ENCODE measurements at places on chromosomes 2 and 18. TPM values are rescaled to one million over a fixed set of nuclear protein-coding genes. Genes with fewer than 3 reads are reported as not detected.

- DNase-seq, result no peak
Observed at GRCh38 chr18:30970196-30970816, 72.2 kb downstream of the DSC3 start.

Gene DHRS9
- not detected for total RNA-seq

GRCh38 chr18:50947899-50948298 is 19.9 kb upstream of the ELAC1 start:
- DNase-seq, result peak; percentile 23

Gene IL1RL1
- not detected for total RNA-seq

Gene GBX2
- total RNA-seq, result not detected

DNA sequence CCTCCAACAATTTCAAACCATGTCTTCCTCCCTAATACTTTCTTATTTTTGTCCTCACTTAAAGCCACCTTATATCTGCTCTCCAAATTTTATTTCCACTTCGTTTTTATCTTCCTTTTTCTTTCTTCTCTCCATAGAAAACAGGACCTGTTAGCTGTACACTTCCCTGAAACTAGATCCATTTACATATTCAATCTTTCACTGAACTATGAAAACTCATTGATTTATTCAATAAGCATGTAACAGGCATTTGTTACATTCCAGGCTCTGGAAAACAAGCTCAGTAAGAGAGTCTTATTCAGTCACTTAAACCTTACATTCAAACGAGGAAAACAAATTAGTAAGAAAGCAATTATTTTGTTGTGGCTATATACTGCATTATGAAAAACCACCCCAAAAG is 1225.3 kb downstream of the SUCLG1 start:
- no peak for DNase-seq

- DNase-seq, result no peak
Observed at GRCh38 chr2:8510519-8510918, 171.3 kb upstream of the ID2 start.

GRCh38 chr2:3664925-3665324 is 6.9 kb downstream of the ALLC start:
- DNase-seq, result no peak

DNA sequence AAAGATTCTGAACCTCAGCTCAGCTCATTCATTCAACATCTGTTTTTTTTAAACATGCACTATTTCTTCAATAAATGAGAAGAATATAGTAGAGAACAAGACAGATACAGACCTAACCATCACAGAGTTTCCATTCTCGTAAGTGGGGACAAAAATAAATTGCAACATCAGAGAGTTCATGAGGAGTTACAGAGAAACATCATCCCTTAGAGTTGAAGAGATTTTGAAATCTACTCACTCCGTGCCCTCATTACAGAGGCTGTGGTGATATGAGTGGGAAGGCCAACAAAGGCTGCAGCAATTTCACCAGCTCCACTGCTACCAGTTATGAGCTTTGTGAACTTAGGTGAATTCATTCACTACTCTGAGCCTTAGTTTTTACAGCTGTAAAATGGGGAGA is 399.3 kb downstream of the BCL11A start:
- DNase-seq, result no peak

DNA sequence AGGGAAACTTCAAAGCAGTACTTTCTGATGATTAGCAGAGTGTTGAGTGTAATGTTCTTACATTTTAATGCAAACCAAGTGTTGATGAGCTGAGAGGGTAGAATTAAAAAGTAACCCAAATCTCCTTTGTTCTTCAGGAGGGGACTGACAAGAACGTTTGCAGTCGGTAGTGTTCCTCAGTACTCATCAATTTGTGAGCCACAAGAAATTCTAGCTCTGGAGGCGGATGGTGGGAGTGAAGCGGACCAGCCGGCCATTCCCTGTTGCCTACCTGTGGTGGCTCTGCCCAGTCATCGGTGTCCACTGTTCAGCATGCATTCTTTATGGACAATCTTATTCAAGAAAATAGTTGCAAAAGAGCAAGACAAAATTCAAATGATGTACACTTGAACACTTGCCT is 438.6 kb upstream of the POU3F3 start:
- no peak for DNase-seq

Gene HRH4
- total RNA-seq, result not detected

DNA sequence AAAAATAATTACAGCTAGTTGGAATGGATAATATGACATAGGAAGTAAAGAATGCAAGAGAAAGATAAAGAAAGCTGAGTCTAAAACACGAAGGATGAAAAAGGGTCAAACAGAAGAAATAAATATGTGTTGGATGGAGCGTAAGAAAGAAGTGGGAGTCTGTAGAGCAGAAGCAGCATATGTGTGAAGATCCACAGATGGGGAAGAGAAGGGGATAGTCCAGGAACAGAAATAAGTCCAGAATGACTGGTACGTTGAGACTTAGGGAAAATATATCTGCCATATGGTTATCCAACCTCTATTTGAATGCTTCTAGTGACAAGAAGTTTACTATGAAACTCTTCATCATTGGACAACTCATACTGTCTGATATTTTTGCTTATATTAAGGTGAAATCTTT is 18.0 kb downstream of the ABCA12 start:
- DNase-seq, result no peak

- no peak for DNase-seq
Observed at GRCh38 chr2:41966920-41967319, 80.9 kb upstream of the PKDCC start.

- DNase-seq, result no peak
Observed at GRCh38 chr2:73889206-73889605, 3.6 kb upstream of the ACTG2 start.

Gene LRRC30
- not detected for total RNA-seq

GRCh38 chr2:134231965-134232340 is 21.9 kb upstream of the MGAT5 start:
- peak; percentile 70 for DNase-seq

Gene TMEM37
- not detected for total RNA-seq

GRCh38 chr2:137333386-137334165 is 568.2 kb downstream of the THSD7B start:
- DNase-seq, result peak; percentile 55

Gene SIGLEC15
- 0.59 TPM for total RNA-seq

Measured in HFFc6 (cell line).